Suppressor macrophage treated with lipopolysaccharide for 1 hour (primary cell): ENCODE measurements at places on chromosomes 6 and 20.

DNA sequence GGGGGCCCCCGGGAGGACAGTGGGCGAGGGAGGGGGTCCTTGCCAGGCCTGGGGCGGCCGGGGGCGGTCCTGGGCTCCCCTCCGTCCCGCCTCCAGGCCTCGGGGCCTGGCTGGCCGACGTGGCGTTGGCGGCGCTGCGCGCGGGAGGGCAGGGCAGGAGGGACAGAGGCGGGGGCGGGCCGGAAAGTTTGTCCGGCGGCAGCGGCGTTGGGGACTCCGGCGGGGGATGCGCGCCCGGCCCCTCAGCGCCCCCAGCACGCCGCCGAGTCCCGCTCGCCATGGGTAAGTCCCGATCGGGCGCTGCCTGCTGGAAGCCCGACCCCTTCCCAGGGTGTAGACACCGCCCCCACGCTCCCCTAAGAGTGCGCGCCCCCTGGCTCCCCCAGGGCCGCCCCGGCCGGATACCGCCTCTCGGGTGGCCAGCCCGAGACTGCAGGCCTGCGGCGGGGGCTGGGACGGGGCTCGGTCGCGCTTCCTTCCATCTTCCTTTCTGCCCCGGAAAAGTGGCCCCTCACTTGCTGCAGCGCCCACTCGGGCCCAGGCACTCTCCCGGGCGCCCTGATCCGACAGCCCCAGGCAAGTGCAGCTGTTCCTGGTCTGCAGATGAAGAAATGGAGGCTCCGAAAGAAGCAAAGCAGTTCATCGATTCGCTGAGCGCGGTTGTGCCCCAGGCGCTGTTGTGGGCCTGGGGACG is at the start of gene SLC2A10:
TSS of gene SLC2A10 (plus strand) at position 191 of the 694 bp plus-strand sequence. CDS start at position 279, 88 bp downstream.
- DNase-seq: peak; percentile 39

DNA sequence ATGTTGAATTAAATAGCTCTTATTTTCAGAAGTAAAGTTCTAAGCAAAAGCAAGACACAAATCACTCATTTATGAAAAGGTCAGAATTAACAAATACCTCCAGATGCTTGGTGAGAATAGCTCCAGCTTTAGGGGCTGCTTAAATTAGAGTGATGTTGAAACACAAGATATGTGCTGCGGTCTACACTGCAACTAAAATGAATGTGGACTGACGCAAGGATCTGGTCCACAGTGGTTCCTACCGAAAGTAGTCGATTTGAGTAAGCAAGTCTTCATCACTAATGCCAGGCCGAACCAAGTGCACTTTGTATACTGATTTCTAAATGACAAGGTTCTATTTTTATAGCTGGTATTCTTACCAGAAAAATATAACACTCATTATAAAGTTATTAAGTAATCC is 96.3 kb downstream of the PRDM1 start:
- no peak for DNase-seq

DNA sequence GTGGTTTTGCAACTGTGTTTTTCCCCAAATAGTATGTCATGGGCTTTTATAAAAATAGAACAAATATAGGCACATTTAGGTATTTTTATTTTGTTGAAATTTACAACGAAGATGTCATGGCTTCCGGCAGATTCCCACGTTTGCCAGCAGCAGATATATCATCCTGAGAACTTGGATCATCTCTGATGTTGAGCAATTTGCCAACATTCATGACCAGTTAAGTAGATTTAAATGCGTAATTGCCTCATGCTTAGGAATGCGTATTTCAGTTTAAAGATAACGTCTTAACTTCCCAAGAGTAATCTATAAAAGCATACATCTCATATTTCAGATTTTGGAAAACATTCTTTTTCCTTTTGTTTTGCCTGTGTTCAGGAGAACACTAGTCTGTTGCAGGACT is 457.8 kb downstream of the QKI start:
- DNase-seq: no peak

DNA sequence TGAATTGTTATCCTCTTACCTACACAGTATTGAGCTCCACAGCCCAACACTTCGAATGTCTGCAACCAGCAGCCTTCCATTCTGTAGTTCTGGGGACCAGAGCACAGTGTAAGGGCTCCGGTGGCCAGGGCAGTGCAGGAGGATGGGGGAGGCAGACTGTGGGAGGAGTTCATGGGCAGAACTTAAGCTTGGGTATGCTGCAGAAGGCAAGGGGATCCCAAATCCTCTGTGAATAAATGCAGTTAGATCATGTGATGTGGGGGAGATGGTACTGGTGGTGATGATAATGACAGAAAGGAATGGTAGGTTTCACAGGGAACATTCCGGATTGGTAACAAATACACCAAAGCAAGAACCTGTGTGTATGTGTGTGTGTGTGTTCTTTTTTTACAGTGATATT is 26.5 kb upstream of the CNKSR3 start:
- no peak for DNase-seq

GRCh38 chr20:25282796-25283195 is 34.9 kb downstream of the PYGB start:
- no peak for DNase-seq

DNA sequence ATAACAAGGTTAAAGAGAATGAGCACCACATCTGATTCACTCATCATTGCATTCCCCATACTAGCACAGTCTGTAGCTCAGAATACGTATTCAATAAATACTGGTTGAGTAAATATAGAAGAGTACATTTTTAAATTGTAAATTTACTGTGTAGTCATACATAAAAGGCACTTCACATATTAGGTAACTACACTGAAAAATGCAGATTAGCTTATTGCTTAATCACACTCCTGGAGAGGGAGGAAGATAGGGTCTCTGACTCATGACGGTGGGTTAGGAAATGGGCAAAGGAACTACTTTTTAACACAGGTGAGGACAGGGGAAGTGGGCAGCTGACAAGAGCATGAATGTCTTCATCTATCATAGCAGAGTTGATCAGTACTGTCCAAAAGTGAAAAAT is 133.2 kb downstream of the TBC1D32 start:
- no peak for DNase-seq

GRCh38 chr6:120108061-120108795 is 758.7 kb upstream of the MAN1A1 start:
- DNase-seq: no peak

DNA sequence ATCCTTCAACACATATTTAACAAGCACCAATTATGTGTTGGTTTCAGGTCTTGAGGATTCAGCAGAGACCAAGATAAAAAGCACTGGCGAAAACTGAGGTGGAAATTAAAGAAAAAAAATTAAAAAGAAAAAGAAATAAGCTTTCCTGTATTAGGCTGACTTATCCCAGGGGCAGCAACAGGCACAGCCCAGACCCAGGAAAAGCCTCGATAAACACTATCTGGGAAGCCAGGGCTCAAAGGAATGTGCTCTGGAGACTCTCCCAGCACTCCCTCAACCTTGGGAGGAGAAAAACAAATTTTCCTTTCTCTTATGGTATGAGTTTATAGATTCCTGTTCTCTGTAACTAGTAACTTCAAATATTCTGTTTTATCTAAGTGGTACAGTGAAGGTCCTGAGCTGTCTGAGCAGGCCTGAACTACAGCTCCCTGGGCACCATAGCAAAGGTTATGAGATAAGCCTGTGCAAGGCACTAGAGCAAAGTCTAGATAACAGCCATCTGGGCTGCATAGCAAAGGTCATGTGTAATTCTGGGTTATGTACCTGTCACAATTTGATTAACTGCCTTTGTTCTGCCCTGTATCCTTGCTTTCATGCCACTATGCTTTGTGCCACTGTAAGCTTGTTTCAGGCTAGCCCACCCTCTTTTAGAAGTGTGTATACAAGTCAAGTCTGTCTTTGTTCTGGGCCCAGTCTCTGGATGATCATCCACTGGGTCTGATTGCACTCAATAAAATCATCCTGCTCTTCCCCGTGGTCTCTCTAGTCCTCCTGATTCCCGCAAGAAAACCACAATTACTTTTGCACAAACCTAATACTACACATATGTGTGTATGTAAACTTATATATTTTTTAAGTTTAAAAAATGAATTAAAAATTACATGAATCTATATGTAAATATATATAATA is 54.0 kb downstream of the IL22RA2 start:
- DNase-seq: no peak

GRCh38 chr6:67896476-67896875 is 738.6 kb upstream of the ADGRB3 start:
- DNase-seq: no peak

DNA sequence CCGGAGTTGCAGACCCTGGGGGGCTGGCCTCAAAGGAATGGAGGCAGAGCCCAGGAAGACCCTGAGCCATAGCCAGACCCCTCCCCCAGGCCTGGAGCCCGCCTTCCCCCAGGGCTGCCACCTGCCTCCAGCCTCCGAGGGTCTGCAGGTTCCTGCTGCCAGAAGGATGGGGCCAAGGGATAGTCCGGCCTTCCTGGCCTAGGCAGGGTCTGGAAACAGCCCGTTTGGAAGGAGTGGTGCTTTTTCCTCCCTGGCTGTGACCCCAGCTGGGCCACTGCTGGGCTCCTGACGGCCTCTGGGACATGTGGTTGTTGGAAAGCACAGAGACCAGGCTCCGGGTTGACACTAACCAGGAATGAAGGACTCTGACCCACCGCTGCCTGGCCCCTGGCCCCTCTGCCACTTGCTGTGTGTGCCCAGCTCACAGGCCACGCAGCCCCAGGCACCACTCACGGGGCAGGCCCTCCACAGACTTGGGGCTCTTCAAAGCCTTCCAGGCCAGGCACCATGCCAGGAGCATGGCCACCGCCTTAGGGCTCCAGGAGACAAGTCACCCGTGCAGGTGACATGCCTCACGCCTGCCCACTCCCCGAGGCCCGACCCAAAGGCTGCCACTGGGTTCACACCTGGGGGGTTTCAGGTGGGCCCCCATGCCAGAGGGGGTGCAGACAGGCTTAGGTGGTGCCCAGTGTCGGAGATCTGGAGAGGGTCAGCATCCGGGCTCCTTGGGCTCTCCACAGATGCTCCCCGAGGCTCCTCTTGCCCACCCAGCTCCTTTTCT is 3.9 kb upstream of the LAMA5 start:
- no peak for DNase-seq

DNA sequence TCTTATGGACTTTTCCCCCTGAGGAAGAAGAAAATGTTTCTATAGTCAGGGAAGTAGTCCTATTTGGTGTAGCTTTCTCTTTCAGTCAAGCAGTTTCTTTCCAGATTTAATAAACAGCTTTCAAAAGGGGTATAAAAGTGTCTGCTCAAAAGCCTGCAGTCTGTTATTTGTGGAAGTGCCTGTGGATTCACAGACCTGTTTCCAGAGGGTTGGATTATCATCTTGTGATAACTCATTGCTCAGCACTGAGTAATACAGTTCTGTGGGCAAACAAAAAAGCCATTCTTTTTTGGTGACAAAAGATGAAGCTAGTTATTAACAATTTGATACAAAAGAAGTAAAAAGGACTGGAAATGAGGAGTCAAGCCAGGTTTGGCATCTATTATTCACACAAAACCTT is 358.2 kb upstream of the ID4 start:
- DNase-seq: no peak

DNA sequence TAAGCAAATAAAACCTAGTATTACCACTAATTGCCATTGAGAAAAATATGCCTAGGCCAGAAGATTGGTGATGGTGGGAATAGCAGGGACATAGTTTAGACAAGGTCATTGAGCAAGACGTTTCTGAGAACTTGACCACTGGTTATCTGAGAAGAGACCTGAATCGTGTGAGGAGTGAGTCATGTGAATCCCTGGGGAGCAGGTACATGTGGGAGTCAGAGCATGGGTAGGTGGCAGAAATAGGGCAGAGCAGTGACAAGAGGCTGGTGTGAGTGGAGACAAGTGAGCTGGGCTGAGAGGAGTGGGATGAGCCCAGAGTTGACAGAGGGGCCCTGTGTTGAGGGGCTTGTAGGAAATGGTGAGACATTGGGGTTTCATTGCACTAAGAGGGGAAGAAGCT is 16.4 kb downstream of the MICA start:
- no peak for DNase-seq

DNA sequence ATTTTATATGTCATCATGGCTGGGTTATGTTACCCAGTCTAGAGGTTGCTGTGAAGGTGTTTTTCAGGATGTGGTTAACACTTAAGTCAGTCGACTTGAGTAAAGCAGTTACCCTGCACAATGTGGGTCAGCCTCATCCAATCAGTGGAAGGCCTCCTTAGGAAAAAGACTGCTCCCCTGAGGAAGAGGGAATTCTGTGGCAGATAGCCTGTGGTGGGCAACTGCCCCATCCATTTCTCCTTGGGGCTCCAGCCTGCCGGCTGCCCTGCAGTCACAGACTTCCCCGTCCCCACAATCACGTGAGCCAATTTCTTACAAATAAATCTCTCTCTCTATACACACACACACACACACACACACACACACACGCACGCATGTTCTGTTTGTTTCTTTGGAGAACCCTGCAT is 34.5 kb upstream of the MPC1 start:
- no peak for DNase-seq

DNA sequence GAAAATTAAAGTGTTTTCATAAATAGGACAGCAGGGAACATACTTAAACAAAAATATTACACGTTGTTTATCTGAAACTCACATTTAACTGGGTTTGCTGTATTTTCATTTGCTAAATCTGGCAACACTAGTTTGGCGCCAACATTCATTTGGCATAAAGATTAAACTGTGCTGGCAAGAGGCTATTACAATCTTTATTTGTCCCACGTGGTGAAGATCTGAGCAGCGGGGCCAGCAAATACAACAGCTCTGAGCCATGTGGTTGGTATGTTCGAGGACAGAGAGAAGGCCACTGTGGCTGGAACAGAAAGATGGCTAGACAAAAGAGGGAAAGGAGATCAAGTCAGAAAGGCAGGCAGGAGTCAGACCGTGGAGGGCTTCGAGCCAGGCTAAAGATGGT is 234.2 kb downstream of the ZNF217 start:
- no peak for DNase-seq

- DNase-seq: no peak
These were observed 2.9 kb downstream of the DXO start for GRCh38 chr6:31968791-31969711.

DNA sequence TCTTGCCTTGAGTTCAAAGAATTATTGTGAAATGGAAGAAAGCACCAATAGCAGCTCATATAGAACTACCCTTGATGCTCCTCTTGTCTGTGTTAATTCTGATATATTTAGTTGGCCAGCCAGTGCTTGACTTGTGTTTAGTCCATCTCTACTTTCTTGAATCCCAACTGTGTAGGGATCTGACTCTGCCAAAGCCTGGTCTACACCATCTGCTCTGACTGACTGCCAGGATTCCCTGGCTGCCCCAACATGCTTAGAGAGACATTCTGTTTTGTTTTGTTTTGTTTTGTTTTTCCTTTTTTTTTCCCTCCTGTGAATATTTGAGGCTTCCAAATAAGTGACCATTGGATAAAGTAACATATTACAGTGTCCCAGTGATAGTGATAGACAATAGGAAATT is 953.7 kb upstream of the MANEA start:
- no peak for DNase-seq

DNA sequence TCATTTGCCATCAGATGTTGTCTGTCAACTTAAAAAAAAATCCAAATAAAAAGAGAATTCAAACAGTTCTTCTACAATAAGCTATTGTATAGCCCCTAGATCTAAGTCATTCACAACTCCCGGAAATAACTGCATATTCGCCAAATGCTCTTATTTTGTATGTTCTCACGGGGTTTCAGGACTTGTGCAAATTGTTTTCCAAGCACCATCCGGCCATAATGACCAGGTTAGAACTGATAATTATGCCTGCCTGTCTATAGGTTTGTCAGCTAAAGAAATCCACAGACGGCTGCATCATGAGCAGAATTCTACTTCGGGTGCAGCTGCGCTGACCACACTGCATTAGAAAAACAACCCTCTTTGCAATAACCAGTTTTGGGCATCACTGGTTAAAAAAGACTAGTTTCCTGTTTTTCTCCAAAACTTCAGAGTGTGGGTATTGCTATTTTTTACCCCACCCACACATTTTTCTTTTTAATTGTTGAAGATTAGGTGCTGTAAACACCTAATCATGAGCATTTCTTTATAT is 87.7 kb downstream of the HIVEP2 start:
- DNase-seq: no peak
